ENCODE measurements at places on chromosomes 11 and 22. TPM values are rescaled to one million over a fixed set of nuclear protein-coding genes. Genes with fewer than 3 reads are reported as not detected.

Gene CCDC89
- total RNA-seq: 1.4 TPM

- H3K27ac ChIP-seq: no peak overlapping the region
- H3K4me3 ChIP-seq: no peak overlapping the region
- H3K36me3 ChIP-seq: no peaks in the 10 kb centered on the region
- H3K27me3 ChIP-seq: no peaks in the 10 kb centered on the region
Observed at GRCh38 chr11:14346303-14346955, 12.6 kb downstream of the RRAS2 start.

DNA sequence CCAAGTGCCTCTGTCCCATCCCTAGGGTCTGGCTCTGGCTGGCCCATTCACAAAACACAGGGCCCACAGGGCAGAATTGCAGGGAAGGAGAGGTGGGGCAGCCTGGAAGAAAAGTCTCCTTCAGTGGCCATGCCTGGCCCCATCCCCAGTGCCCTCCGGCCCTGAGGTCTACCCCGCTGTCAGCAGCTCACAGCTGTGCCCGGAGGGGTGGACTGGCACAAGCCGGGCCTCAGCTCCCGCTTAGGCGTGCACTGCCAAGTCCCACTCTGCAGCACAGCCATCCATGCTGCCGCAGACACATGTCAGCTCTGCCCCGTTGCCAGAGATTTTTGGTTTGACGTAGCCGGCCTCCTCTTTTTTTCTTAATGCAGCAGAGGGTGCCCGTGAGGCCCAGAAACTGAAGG, 3.9 kb upstream of the SCN2B start:
- no peak for DNase-seq
- H3K4me3 ChIP-seq: no peak overlapping the region
- H3K4me1 ChIP-seq: no peaks in the 10 kb centered on the region
- no peak overlapping the region for H3K27ac ChIP-seq
- no peaks in the 10 kb centered on the region for H3K27me3 ChIP-seq

Gene PIH1D2
- 1.0 TPM for total RNA-seq

- no peak for DNase-seq
- no peak overlapping the region for H3K4me3 ChIP-seq
- no peak overlapping the region for H3K27ac ChIP-seq
- H3K27me3 ChIP-seq: no peaks in the 10 kb centered on the region
- H3K36me3 ChIP-seq: no peaks in the 10 kb centered on the region
Observed at GRCh38 chr11:114148013-114148382, 88.5 kb downstream of the ZBTB16 start.

GRCh38 chr11:124460459-124460858, 15.0 kb upstream of the OR8B8 start:
- H3K4me1 ChIP-seq: no peaks in the 10 kb centered on the region
- H3K27ac ChIP-seq: no peak overlapping the region
- H3K27me3 ChIP-seq: no peaks in the 10 kb centered on the region
- no peak for DNase-seq
- no peaks in the 10 kb centered on the region for H3K36me3 ChIP-seq

- H3K36me3 ChIP-seq: no peaks in the 10 kb centered on the region
- no peak for DNase-seq
- no peak overlapping the region for H3K27ac ChIP-seq
Observed at GRCh38 chr11:30326906-30327305, 4.0 kb downstream of the ARL14EP start.

DNA sequence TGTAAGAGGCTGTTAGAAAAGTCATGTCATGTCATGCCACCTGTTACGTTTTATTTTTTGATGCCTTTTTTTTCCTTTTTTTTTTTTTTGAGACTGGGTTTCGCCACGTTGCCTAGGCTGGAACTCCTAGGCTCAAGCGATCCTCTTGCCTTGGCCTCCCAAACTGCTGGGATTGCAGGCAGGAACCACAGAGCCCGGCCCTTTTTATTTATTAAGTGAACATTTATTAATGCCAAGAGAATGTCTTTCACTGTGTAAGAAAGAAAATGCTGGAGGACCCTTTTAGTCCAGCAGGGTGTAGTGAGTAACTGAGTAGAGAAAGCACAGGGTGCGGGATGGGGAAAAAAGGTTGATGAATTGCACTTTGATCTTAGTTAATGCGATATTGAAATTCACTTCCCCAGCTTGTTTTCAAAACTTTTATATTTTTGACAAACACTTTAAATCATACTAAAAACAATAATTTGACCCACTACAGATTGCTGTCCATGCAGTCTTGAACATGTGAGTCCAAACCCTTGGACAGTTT, 2.3 kb upstream of the XBP1 start:
- peaks cover 4% of the 10 kb centered on the region for H3K4me1 ChIP-seq
- DNase-seq: no peak
- H3K4me3 ChIP-seq: no peak overlapping the region
- H3K27ac ChIP-seq: peak overlapping the region; percentile 96
- H3K36me3 ChIP-seq: no peaks in the 10 kb centered on the region

Measured in colonic mucosa (tissue), 4 donors.